ENCODE measurements at places on chromosomes 7 and 10.
A peak's percentile ranks its signal among the peaks of the same experiment; 100 is the strongest.

DNA sequence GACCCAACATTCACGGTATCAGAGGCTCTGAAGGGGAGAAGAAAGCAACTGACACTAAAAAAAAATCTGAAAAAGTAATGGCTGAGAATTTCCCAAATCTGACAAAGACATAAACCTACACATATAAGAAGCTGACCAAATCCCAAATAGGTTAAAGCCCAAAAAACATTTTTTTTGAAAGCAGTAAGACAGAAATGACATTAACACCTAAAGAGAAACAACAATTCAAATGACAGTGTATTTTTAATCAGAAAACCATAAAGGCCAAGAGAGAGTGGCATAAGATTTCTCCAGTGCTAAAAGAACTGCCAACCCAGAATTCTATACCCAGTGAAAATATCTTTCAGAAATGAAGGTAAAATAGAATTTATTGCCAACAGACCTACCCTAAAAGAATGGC lies 35.5 kb downstream of the RUFY2 start:
- DNase-seq = no peak

DNA sequence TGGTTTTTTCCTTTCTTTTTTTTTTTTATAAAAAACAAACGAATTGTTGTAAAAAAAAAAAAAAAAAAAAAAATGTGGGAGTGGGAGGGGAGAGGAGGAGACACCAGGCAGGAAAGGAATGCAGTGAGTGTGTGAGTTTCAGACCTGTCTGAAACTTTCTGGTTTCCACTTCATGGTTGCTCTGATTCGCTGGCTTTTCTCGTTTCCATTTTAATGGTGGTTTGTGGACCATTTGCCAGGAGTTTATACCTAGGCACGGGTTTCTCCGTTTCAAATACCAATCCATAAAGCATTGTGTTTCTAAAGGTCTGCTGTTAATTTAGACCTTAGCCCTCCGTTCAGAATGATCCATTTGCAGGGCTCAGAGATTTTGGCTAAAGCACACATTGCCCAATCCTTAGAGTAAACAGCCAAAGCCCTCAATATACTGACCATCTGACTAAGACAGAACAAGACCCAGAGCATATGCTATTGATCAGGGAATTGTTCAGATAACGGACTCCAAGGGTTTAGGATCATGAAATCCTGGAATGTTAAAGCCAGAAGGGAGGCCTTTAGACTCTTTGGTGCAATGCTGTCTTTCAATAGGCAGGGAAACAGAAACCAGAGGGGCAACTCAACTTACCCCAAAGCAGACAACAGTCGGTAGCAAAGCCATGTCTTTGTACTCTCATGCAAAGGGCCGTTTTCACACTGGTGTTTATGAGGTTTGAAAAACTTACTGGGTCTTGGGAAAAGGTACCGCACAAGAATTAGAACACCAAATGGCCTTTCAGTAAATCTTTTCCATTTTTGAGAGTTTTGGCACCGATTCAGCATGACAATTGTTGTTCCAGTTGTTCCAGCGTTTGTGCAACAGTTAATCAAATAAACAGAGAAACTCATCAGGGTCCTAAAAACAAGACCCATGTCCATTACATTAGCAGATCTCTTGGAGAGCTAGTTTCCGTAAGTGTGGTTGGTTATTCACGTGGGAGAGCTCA lies 94.3 kb upstream of the AGBL3 start:
- DNase-seq = no peak

DNA sequence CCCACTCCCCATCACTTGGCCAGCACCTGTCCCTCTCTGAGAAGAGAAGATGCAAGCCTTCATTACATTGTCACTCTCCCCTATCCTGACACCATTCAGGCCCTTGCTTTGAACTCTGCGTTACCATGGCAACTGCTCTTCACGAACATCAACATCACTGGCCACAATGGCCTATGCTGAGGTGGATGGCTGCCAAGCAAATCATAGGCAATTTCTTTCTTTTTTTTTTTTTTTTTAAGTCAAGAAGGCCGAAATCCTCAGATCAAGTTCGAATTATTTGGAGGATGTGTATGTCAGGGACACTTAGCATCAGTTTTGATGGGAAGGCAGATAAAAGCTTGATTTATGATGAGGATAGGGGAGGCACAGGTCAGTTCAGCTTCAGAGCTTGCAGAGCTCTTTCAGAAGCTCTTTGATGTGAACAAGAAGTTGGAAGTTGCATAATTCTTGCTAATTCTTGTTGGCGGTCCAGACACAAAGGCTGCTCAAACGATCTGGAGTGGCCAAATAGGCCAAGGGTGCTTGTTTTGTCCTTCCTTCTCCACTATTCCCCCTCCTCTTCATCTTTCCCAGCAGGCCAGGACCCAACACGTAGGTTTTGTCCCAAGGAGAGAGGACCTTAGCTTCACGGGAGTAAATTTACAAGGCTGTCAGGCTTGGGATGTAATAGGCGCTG lies 179.9 kb upstream of the NPVF start:
- no peak for DNase-seq

DNA sequence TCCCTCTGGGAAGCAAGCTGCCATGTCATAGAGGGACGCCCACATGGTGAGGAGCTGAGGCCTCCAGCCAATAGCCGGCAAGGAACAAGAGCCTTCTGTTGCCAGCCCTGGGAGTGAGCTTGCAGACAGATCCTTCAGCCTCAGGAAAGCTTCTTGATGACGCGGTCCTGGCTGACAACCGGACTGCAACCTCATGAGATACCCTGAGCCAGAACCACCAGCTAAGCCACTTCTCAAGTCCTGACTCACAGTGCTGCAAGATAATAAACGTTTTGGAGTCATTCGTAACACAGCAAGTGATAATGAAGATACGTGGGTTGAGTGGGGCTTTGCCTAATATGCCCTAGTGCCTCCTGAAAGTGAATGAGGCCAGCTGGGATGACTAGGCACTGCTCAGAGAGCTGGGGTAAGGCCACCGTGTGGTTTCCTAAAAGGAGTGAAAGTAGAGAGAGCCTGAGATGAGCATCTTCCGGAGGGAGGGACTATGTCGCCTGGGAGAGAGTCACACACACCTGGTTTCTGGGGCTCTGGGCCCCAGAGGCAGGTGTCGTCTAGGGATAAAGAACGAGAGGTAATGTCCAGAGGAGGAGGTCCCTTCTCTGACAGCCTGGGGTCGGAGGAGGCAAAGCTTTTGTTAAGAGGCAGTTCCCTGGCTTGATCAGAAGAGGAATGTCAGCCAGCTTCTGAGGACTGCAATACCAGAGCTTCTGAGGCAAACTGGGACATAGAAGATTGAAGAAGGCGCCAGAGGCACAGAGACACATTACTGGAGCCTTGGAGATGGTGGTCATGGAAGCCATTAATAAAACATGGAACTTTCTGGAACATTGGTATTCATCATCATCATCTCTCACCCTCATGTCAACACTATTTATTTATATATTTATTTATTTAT lies 53.6 kb downstream of the PYROXD2 start:
- DNase-seq = peak; percentile 53

- no peak for DNase-seq
Measured at GRCh38 chr7:50814166-50814565, 31.5 kb upstream of the GRB10 start.

DNA sequence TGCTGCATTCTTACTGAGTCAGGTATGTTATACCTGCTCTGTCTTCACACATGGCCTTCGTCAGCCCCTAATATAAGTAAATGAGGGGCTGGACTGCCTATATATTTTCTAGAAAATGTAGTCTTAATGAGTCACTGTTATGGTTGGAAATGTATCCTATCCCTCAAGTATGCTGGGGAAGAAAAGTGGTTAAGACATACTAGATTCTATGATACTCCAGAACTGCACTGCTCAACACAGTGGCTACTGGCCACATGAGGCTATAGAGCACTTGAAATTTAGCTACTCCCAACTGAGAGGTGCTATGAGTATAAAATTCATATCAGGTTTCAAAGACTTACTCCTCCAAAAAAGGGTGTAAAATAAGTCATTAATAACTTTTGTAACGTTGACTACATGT lies 104.3 kb upstream of the STEAP1B start:
- DNase-seq = no peak

DNA sequence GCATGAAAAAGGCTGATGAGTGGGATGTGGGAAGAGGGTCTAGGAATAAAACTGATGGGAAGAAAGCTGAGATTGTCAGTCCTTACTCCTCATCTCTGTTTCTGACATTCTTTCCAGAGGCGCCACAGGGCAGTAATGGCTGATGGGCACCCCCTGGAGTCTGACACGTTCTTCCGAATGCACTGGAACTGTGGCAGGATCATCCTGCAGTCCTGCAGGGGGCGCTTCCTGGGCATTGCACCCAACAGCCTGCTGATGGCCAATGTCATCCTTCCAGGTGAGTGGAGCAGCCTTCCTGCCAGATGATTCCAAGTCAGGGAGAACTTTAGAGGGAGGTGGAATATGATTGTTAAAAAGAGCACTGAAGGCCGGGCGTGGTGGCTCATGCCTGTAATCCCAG lies 4.8 kb downstream of the FSCN3 start:
- DNase-seq = no peak

DNA sequence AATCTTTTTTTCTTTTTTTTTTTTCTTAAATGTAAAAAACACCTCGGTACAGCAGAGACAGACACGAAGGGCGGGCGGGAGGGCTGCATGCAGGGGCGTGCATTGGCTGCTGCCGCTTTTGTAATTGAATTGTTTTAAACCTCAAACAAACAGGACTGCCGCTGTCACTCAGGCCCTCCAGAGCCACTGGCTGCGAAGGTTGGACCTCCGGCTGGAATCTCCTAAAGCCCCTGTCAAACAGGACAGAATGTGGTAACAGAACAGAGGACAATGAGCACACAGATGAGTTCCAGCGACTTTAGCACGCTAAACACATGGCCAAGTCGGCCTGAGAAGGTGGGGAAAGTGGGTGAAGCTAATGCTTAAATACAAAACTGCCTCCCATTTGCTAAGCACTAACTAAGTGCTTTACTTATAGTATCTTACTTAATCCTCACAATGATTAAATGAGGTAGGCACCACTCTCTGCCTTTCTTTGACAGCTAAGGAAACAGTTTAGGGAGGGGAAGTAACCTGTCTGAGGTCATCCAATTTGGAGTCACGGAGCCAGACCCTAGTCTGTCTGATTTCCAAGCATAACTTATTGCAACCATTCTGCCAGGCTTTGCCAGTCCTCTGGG lies 3.0 kb upstream of the NDST2 start:
- no peak for DNase-seq

Data from activated T-cell treated with anti-CD3 and anti-CD28 coated beads, Interleukin-2, amount 50 U/mL, for 48 hours (primary cell).